ENCODE measurements at places on chromosomes 13 and 19.

GRCh38 chr13:76380446-76381065 is 505.6 kb downstream of the KCTD12 start:
- no peak for DNase-seq

DNA sequence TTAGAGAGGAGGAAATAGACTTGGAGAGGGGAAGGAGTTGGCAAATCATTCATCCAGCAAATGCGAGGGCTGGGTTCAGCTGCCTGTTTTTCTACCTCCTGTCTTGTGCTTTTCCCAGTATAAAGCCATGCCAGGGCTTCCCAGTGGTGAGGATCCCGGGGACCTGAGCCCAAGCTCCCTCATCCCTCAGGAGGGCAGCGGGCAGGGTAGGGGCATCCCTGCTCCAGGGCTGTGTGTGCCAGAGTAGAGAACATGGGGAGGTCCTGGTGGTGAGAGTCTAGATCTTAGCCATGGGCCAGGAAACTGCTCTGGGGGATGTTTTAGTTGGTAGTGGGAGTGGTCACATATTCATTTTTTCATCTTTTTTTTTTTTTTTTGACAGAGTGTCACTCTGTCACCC is 43.6 kb downstream of the GPR12 start:
- no peak for DNase-seq

- no peak for DNase-seq
Measured at GRCh38 chr13:99863789-99864626, 107.6 kb downstream of the ZIC5 start.

DNA sequence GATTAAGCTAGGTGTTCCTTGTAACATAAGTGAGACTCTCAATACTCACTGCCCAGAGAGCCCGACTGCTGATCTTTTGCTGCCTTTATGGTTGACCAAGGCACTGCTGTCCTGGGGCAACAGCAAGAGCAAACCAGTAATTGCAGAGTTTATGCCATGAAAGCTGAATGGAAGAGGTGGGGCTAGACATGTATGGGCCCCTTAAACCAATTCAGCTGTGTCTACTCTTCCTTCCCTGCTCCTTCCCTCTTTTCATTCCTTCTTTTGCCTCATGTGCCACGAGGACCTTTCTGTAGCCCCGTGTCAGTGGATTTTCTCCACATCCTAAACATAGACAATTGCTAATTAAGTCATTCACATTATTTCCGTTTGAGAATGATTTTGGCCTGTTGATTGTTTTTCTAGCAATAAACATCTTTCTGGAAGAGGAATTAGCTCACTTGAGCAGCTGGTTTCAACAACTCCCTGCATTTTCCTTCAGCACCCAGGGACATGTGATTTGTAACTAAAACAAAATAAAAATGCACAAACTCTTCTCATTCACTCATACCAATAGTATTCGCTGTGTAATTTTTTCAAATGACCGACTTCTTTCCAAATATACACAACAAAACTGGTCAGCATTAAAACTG is 40.5 kb downstream of the RAP2A start:
- DNase-seq: no peak

GRCh38 chr19:14496029-14496833 is at the start of gene GIPC1:
Gene GIPC1, minus strand, starts transcription at chr19:14496127. Its CDS starts 13,151 bp downstream, at chr19:14482976.
- DNase-seq: peak; percentile 83

DNA sequence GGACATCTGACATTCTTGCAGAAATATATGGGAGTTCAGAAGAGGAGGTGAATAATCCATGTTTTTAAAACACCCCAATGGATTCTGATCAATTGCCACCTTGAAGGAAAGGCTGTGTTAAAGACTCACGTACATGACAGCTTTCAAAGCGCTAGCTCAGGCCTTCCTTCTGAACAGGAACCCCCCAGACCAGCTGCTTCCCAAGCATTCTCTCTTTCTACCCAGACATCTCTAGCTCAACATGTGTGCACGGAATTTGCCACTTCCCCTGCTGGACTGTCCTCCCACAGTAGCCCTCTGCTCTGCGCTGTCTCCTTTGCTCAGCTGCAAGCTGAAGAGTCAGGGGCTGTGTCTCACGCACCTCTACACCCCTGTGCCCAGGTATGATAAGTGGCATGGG is 54.5 kb downstream of the STK24 start:
- DNase-seq: no peak

DNA sequence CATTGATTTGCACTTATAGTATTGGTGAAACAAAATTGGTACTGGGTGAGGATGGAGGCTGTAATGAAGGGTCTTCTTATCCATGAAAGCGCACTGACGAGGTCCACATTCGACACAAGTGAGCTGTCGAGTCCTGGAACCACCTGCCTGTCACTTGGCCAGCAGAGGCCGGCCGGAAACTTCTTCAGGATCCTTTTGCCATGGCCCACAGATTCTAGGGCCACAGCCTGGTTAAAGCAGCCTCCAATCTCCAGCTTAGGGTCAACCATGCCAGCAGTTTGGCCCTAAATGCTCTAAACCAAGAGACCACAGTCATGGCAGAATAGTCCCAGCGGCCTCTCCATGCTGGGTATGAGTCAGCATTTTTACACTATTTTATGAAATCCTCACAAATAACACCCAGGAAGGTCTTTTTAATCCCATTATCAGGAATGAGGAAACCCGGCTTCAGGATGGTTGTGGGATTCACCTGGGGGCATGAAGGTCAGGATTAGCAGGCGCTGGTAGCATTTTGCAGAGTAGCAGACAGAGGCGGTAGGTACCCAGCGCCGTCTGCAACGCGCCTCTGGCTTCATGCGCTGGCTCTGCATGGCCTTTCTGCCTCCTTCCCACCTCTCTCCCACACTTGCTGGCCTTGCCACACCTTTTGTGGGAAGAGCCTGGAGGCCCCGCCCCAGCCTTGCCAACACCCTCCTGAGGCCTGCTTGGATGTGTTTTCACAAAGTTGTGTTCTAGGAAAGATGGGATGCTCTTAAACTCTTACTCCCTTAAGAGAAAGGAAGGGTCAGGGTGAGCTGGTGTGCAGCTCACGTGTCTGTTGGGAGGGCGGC is 15.2 kb downstream of the GAS6 start:
- DNase-seq: no peak

GRCh38 chr13:74048756-74049155 is 85.4 kb downstream of the KLF12 start:
- no peak for DNase-seq

DNA sequence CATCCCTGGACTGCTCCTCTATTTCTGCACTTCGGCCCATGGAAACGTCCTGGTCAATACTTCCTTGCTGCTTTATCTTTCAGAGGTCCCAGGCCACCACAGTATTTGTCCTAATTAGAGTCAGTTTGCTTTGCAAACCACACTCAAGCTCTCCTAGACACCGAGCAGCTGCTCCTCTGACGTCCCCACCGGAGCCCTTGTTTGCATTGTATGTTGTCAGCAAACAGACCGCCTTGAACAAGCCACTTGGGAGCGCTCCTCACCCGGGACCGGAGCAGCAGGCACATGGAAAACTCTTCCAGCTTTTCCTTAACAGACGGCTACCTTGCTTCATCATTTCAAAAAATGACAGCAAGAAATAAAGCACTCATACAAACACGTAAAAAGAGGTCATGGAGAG is 51.5 kb upstream of the GTF3A start:
- no peak for DNase-seq

- no peak for DNase-seq
Measured at GRCh38 chr19:53915000-53915399, 5.9 kb downstream of the CACNG7 start.

GRCh38 chr19:51726049-51726448 is 2.3 kb upstream of the HAS1 start:
- DNase-seq: no peak

GRCh38 chr13:37144661-37145060 is 39.2 kb upstream of the CSNK1A1L start:
- DNase-seq: no peak

GRCh38 chr19:1252821-1253513 is 4.6 kb downstream of the MIDN start:
- DNase-seq: peak; percentile 76

DNA sequence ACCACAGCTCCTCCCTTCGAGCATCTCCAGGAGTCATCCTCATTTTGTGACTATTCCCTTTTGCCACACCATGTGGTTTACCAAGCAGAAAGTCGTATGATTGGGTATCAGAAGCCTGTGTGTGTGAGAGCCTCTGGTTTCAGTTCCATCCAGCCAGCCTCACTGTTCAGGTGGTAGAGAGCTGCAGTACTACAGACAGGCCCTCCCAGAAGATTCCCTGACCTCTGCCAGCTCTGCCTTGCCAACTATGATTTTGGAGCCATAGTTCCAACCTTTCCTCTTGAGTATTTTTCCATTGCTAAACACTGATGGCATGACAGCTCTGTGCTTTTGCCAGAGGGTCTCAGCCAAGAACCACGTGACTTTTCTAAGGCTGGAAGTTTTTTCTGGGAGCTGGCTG is 82.5 kb downstream of the DHRS12 start:
- DNase-seq: no peak

DNA sequence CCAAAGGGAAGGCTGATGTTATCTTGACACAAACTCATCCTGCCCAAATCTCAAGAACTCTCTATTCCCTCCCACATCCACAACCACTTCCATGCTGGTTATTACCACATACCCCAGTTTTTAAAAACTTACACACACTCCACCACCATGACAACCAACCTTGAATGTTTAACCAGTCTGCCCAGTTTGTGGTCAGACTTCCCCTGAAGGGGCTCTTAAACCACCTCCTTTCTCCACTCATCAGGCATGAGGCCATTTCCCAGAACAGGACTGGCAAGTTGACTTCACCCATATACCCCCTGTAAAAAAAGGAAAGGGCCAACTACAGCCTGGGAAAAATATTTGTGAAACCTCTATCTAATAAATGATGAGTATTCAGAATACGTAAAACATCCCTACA is 12.4 kb upstream of the ZSCAN4 start:
- no peak for DNase-seq

DNA sequence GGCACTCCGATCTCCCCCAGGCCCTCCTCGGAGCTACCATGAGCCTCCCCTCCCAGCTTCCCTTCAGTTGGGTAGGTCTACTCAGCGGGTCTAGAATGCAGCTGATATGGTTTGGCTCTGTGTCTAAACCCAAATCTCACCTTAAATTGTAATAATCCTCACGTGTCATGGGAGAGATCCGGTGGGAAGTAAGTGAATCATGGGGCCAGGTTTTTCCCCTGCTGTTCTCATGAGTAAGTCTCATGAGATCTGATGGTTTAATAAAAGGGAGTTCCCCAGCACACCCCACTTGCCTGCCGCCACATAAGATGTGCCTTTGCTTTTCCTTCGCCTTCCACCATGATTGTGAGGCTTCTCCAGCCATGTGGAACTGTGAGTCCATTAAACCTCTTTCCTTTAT is 14.5 kb upstream of the DOCK9 start:
- no peak for DNase-seq

GRCh38 chr13:76795701-76796695 is 90.2 kb downstream of the KCTD12 start:
- DNase-seq: no peak
